Activated naive CD8-positive, alpha-beta T cell treated with anti-CD3 and anti-CD28 coated beads, Interleukin-2, amount 10 ng/mL, durations not matched to agents 7 days and 5 days (primary cell): ENCODE measurements at places on chromosomes 5 and 9.

DNA sequence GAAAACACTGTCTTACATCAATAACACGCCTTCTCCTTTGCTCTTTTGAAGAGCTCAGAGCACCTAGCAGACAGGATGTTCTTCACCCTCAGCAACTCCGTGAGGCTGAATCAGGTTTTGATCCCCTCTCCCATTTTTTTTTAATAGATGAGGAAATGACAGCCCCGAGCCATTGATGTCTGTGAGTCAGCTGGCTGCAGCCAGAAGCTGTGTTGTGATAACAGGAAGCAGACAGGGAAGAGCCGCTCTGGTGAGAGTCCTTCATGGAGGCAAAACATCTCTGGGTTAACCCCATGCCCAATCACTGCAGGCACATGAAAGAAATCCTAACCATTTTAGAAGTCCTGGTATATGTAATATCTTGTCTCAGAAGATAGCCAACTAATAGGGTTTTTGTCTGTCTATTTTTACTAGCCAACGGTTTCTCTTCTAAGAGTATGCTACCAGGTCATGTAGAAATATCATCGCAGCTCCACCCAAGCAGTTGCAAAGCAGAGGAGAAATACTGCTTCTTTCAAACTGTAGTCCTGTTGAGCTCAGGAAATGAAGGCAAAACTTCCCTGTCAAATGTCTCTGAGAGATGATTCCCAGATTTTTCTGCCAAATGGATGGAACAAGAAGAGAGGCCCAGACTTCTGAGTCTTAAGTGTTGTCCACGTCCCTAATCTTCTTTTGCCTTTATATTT is 568.9 kb downstream of the CCDC171 start:
- H3K27ac ChIP-seq: no peak overlapping the region
- H3K36me3 ChIP-seq: no peaks in the 10 kb centered on the region
- no peaks in the 10 kb centered on the region for H3K27me3 ChIP-seq
- peaks cover 4% of the 10 kb centered on the region for H3K4me1 ChIP-seq
- DNase-seq: no peak

DNA sequence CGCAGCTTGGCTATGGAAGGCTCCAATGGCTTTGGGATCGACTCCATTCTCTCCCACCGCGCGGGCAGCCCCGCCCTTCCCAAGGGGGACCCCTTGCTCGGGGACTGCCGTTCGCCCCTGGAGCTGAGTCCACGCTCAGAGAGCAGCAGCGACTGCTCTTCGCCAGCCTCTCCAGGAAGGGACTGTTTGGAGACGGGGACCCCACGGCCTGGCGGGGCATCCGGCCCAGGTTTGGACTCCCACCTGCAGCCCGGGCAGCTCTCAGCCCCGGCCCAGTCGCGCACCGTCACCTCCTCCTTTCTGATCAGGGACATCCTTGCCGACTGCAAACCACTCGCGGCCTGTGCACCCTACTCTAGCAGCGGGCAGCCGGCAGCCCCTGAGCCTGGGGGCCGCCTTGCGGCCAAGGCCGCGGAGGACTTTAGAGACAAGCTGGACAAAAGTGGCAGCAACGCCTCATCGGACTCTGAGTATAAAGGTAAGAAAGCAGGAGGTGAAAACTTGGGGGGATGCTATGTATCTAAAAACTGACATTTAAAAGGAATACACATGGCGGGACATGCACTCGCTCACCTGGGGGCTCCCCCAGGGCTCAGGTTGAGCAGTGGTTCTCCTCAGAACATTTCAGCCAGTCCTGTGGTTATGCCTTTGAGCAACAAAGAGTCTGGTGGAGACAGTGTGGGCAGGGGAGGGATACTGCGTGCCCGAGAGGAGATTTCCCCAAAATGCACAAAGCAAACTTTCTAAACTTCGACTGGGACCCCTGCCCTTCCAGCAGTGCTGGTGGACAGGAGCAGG is 579 bp downstream of the BARHL1 start:
- no peak overlapping the region for H3K4me3 ChIP-seq
- no peak for DNase-seq
- peaks cover 91% of the 10 kb centered on the region for H3K27me3 ChIP-seq
- H3K27ac ChIP-seq: no peak overlapping the region

DNA sequence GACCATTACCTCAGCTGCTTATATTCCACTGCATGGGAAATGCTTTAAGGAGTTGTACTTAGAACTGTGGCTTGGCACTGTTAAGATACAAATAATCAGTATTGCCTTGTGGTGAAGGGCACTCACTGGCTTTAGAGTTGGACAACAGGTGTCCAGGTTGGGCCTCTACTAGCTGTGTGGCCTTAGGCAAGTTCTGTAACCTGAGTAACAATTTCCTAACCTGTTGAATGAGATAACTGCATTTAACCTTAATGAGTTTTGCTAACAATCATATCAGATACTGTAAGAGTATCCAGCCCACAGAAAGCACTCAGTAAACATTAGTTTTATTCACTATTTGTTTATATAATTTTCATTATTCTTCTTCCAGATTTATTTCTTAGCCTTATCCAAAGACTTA is 17.2 kb upstream of the HK3 start:
- H3K4me1 ChIP-seq: peaks cover 8% of the 10 kb centered on the region
- H3K4me3 ChIP-seq: no peak overlapping the region
- no peak overlapping the region for H3K27ac ChIP-seq

DNA sequence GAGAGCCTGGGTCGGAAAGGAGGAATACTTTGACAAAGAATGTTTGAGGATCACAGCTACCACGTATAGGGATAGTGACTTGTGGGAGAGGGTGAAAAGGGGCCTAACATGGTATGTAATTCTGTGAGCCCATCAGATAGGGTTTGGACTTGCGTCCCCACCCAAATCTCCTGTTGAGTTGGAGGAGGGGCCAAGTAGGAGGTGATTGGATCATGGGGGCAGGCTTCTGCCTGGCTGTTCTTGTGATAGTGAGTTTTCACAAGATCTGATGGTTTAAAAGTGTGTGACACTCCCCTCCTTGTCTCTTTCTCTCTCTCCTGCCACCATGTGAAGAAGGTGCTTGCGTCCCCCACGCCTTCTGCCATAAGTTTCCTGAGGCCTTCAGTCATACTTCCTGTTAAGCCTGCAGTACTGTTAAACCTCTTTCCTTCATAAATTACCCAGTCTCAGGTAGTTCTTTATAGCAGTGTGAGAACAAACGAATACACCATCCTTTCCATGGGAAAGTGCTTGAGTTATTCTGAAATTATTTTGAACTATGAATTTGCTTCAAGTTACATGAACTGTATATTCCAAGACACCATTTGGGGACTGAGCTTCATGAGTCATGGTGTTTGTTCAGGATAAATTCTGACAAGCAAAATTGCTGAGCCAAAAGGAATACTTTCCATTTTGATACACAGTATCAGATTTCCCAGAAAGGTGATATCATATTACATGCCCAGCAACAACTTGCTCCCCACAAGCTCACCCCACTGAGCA is 68.8 kb upstream of the SSBP2 start:
- peak overlapping the region; percentile 56 for H3K27ac ChIP-seq
- H3K36me3 ChIP-seq: peaks cover 5% of the 10 kb centered on the region
- peaks cover 20% of the 10 kb centered on the region for H3K4me1 ChIP-seq
- no peaks in the 10 kb centered on the region for H3K27me3 ChIP-seq
- H3K4me3 ChIP-seq: no peak overlapping the region
- DNase-seq: no peak

DNA sequence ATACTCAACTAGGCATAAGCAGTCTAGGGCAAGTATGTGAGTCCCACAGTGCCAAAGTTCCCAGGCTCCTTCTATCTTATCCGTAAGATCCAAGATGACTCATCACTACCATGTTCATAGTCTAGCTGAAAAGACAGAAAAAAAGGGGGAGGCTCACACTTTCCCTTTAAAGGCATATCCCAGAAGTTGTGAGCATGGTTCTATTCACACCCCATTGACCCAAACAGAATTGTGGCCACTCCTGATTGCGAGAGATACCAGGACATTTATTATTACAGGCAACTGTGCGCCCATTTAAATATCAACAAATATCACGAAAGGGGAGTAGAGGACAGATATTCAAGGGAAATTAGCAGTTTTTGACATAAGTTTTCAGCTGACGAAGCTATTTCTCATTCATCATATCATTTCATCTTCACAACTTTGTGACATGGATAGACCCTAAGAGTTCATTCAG is 8.1 kb upstream of the PFDN1 start:
- peaks cover 13% of the 10 kb centered on the region for H3K4me1 ChIP-seq
- H3K36me3 ChIP-seq: no peaks in the 10 kb centered on the region
- no peak overlapping the region for H3K27ac ChIP-seq
- no peak for DNase-seq
- H3K27me3 ChIP-seq: peaks cover 19% of the 10 kb centered on the region

DNA sequence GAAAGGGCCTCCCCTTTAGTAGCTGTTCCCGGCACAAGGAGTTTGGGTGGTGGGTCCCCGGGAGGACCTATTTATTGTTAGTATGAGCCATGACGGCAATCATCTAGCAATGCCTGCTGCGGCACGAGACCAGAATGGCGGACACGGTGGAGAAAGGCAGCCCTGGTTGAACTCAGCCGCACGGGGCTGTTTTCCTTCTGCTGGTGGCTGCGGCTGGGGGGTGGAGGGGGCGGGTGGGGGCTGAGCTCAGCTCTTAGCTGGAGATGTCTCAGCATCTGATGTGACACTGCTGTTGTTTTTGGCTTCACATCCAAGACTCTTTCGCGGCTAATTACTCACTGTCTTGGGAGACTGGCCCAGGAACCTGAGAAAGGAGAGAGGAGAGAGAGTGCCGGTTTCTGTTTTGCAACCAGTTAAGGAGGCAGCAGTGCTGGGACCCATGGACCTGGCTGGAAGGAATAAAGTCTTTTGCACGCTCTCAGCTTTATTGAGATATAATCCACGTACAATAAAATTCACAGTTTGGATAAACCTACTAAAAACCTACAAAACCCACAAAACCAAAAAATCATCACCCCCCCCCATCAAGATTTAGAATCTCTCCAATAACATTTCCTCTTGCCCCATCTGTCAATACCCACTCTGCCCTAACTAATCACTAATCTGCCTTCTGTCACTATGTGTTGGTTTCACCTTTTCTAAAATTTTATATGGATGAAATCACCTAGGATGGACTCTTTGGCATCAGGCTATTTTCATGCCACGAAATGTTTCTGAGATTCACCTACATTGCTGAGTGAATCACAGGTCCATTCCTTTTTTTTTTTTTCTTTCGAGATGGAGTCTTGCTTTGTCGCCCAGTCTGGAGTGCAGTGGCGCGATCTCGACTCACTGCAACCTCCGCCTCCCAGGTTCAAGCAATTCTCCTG is 81.8 kb upstream of the NEURL1B start:
- H3K4me1 ChIP-seq: no peaks in the 10 kb centered on the region
- no peak for DNase-seq
- H3K4me3 ChIP-seq: no peak overlapping the region
- H3K36me3 ChIP-seq: no peaks in the 10 kb centered on the region
- peaks cover 1% of the 10 kb centered on the region for H3K27me3 ChIP-seq

DNA sequence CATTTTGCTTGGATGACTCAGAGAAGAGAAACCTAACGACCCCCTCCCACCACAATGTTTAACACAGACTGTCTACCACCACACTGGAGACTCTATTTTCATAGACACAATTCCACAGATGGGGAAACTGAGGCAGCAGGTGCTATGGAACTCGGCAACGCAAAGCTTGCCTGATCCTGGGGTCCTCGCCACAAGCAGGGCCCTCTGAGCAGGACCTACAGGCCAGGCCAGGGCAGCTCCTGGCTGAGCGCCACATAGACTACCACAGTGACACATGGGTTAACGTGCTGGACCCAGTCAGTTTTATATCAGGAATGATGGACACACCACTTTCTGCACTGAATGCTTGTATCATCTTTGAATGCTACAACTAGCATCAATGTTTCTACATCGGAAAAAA is 11.8 kb downstream of the IPPK start:
- H3K4me1 ChIP-seq: peaks cover 7% of the 10 kb centered on the region
- H3K27ac ChIP-seq: no peak overlapping the region
- no peaks in the 10 kb centered on the region for H3K27me3 ChIP-seq
- H3K36me3 ChIP-seq: peaks cover 7% of the 10 kb centered on the region

- H3K27ac ChIP-seq: no peak overlapping the region
- no peaks in the 10 kb centered on the region for H3K4me1 ChIP-seq
- H3K27me3 ChIP-seq: peaks cover 33% of the 10 kb centered on the region
- DNase-seq: no peak
- no peaks in the 10 kb centered on the region for H3K36me3 ChIP-seq
Observed at GRCh38 chr5:64628901-64629300, 61.4 kb upstream of the SHISAL2B start.

DNA sequence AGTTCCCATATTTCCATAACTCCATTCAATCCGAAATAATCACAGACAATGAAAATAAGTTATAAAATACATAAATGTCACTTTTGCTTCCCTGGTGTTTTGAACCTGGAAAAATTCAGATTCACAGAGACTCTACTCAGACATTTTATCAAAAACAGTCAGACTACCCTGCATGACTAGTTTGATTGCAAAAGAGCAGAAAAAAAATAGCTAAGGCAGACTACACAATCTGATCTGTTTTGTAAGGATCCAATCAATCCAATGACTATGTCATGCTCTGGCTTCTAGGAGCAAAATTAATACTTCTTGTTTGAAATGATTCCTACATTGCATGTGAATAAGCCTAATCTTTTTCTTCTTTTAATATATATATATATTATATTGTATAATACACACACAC is 1262.6 kb downstream of the EFNA5 start:
- no peak for DNase-seq
- H3K27me3 ChIP-seq: no peaks in the 10 kb centered on the region
- no peak overlapping the region for H3K4me3 ChIP-seq
- H3K27ac ChIP-seq: no peak overlapping the region
- H3K36me3 ChIP-seq: no peaks in the 10 kb centered on the region

- peaks cover 8% of the 10 kb centered on the region for H3K27me3 ChIP-seq
- peaks cover 53% of the 10 kb centered on the region for H3K4me1 ChIP-seq
- H3K36me3 ChIP-seq: peaks cover 32% of the 10 kb centered on the region
Observed at GRCh38 chr5:175479125-175479881, 943 bp downstream of the SFXN1 start.

DNA sequence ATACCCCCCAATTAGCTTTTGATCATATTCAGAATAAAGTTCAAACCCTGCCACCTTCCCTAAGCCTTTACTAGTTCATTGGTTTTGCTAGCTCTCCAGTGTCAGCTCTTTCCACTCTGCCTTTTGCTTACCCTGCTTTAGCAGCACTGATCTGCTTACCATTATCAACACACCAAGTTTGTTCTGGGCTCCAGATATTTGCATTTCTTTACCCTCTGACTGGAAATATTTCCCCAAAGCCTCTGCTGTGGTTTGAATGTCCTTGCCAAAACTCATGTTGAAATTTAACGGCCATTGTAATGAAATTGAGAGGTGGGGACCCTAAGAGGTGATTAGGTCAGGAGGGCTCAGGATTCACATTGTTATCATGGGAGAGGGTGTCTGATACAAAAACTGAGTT is 99.5 kb downstream of the GCNT1 start:
- peaks cover 5% of the 10 kb centered on the region for H3K36me3 ChIP-seq
- H3K4me3 ChIP-seq: no peak overlapping the region
- H3K4me1 ChIP-seq: peaks cover 10% of the 10 kb centered on the region
